ENCODE measurements at places on chromosomes 1 and 21. TPM values are rescaled to one million over a fixed set of nuclear protein-coding genes. Genes with fewer than 3 reads are reported as not detected.

DNA sequence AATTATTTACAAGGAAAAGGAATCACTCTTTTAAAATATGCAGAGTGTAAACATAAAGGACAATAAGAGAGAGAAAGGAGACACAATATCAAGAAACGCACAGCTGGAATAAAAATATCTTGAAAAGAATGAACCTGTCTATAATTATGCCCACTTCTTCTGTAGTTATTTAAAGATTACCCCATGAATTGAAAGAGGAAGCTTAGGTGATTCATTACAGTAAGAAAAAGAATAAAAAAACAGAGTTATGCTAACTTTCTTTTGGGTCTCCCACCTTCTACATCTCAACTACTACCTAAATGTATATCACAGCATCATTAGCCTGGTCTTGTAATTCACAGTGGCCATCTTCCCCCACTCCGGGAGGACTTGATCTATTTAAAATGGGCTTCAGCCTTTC is 182.1 kb downstream of the MRPL39 start:
- no peak for DNase-seq

Gene GPR52
- total RNA-seq: 2.7 TPM

GRCh38 chr1:43990271-43991199 is 864 bp upstream of the CCDC24 start:
- no peak for DNase-seq

Gene S100A14
- 0.35 TPM for total RNA-seq

GRCh38 chr1:203199816-203200571 is 13.5 kb upstream of the CHI3L1 start:
- DNase-seq: peak; percentile 62

GRCh38 chr21:38361324-38361723 is 104.5 kb downstream of the KCNJ15 start:
- DNase-seq: no peak

DNA sequence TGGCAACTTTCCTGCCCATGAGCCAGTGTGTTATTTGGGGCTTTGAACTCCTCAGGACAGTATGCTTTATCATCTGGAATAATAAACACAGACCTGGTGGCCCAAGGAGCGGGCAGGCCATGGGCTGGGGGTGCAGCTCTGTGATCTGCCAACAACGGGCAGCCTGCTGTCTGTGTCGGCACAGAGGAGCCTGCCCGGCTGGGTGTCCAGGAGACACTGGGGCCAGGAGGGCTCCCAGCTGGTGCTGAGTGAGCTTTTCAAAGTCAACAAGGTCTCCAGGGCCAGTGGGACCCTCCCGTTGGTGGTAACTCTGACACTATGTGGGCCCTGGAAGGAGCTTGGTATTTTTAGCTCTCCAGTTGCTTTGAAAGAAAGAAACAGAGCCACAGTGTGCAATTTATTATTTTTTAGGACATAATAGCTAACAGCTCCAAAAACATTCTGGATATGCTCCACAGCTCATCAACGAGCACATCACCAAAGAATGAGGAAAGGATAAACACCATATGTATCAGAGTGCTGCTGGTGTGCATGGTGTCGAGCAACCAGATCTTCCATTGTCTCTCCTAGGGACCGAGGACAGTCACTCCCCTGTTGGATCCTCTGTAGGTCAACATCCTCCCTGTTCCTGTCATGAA is 488.7 kb upstream of the USP24 start:
- DNase-seq: no peak

- DNase-seq: no peak
Measured at GRCh38 chr1:154969860-154970452, 591 bp downstream of the SHC1 start.

GRCh38 chr1:151756291-151756690 is 7.0 kb downstream of the MRPL9 start:
- no peak for DNase-seq

- DNase-seq: no peak
Measured at GRCh38 chr1:84834419-84835064, 58.5 kb downstream of the LPAR3 start.

DNA sequence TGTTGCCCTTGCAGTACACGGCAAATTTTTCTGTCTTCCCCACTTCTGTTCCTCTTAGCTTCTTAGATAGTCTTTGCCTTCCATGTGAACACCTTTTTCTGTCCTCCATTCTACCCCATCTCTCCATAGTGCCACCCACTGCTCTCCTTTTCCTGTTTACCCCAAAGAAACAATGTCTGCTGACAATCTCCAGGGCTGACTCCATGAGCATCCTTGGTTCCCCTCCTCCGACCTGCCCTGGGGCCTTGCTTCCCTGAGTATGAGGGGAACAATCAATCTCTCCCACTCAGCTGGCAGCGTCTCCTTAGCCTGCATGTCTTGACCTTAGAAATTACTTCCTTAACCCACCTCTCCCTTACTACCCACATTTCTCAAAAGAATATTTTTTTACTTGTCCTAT is 12.3 kb upstream of the MYBPHL start:
- DNase-seq: no peak

- no peak for DNase-seq
Measured at GRCh38 chr1:39098546-39099250, 72.5 kb downstream of the NDUFS5 start.

Gene MAN1C1
- total RNA-seq: 21.9 TPM

Gene MAN1A2
- 40.9 TPM for total RNA-seq

GRCh38 chr1:209869291-209870149 is 41.7 kb downstream of the UTP25 start:
- DNase-seq: no peak

Gene ARHGEF11
- total RNA-seq: 37.7 TPM

- no peak for DNase-seq
Measured at GRCh38 chr21:42423197-42423675, 19.5 kb downstream of the UBASH3A start.

Gene NBPF4
- total RNA-seq: not detected

Gene PHF13
- 13.3 TPM for total RNA-seq

GRCh38 chr1:233090746-233091494 is 140.5 kb downstream of the NTPCR start:
- DNase-seq: no peak

DNA sequence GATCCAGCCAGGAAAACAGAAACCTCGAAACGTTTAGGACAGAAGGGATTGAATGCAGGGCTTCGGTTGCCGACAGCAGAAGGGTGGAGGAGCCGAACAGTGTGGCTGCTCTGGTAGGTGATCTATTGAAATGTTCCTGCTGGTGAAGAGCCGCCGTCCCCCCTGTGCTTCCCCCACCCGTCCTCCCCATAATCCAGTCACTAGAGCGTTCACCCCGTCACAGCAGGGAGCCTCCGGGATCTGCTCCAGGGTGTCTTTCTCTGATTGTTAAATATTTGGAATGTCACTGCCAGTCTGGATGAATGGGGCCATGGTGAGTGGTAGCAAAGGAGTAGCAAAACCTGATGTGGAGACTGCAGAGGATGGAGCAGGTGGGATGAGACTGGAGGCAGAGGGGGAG is 255.1 kb upstream of the CSF3R start:
- DNase-seq: no peak

DNA sequence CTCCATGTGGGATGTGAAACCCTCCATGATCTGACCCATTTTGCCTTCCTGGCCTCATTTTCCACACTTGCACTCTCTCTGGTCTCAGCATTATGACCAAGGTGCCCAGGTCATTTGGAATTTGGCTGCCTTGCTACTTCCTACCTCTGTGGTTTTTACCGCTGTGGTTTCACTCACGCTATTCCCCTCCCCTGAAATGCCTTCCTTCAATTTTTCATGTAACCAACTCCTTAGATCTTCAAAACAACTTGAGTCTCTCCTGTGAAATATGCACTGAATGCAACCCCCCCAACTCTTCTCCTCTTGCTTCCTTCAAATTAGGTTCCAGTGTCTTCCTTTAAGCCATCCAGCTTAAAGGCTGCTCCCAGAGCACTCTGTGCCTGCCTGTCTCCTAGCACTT is 50.1 kb downstream of the PHC2 start:
- no peak for DNase-seq

- no peak for DNase-seq
Measured at GRCh38 chr1:212858461-212859265, 588 bp downstream of the FLVCR1 start.

DNA sequence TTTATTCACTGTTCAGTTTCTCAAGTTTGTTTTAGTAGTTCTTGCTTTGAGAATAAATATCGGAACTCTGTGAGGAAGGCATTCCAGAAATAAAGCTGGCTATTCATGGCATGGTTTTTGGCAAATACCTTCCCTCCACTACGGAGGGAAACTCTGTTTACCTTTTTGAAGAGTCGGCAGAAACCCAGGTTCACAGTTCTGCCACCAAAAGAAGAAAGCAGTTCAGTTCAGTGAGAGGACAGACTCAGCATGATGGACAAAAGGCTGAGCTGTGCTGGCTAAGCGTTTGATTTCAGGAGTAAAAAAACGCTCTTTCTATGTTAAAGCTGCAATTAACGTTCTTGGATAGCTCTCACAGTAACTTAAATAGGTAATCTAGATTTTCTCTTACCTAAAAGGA is 42.4 kb downstream of the CNN3 start:
- DNase-seq: no peak

Gene LIX1L
- 26.6 TPM for total RNA-seq

DNA sequence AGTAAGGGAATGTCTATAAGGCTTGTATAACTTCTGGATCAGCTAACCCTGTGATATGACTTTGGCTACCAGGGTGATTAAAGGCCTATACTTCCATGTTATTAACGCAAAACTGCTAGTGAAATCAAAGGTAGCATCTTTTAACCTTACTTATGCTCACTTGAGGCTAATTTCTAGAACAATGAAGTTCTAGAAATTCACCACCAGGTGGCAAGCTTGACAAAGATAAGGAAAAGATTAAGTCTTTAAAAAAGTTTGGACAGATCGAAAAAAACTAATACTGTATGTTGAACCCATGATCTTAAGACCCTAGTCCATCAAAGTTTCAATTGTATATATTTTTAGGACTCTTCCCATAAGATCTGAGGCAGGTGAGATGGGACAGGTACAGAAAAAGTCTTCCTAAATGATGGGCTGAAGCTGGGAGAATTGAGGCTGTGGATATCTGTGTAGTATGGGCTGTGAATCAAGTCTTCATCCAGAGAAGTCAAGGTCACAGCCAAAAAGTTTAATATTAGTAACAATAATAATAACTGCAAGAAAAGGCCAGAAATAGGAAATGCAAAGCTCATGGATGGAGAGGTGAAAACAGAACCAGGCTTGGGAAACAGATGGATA is 18.8 kb downstream of the KYAT3 start:
- DNase-seq: no peak

Gene KIF26B
- total RNA-seq: 0.32 TPM

Gene SPEN
- 92.0 TPM for total RNA-seq

Gene RORC
- 0.10 TPM for total RNA-seq

Gene KTI12
- 9.7 TPM for total RNA-seq

Gene WDR64
- not detected for total RNA-seq

Gene PALMD
- 212 TPM for total RNA-seq

Gene PRKCZ
- total RNA-seq: 1.4 TPM

Gene FAM151A
- total RNA-seq: 0.84 TPM

DNA sequence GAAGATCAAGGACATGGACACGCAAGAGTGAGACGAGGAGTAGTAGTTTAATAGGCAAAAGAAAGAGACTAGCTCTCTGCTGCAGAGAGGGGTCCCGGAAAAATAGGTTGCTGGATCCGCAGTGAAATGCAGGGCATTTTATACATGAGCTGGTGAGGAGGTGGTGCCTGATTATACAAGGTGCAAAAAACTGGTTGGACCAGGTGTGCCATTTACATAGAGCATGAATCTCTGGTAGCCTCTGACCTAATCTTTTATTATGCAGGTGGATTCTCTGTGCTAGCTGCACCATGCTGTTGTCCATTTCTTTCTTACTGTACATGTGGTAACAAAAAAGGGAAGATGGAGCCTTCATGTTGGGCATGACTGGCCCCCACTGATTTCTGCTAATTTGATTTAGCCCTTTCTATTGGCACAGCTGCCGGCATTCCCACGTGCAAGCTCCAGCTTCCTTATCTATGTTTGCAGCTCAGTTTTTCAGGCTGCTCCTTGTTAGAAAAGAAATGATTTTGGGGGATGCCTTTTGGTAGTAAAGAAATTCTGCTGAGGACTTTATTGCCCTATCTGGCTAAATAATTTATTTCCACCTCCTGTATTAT is 548.1 kb downstream of the BRINP3 start:
- no peak for DNase-seq

DNA sequence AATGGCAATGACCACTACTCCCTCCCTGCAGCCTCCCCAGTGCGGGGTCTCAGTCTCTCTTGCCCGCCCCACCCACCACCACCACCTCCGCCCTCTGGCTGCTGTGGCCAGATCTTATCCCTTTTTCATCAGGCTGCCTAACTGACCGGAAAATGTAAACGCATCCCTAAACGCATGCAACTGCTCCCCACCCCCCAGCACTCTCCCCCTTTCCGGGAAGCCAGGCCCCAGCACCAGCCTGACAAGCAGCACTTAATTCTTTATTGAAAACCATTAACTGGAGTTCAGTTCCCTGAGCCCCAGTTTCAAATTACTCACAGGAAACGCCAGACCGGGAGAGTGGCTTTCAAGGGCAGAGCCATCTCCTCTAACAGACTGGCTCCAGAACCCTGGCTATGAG is 147.7 kb downstream of the DMRTA2 start:
- no peak for DNase-seq

Gene SPRR3
- not detected for total RNA-seq

DNA sequence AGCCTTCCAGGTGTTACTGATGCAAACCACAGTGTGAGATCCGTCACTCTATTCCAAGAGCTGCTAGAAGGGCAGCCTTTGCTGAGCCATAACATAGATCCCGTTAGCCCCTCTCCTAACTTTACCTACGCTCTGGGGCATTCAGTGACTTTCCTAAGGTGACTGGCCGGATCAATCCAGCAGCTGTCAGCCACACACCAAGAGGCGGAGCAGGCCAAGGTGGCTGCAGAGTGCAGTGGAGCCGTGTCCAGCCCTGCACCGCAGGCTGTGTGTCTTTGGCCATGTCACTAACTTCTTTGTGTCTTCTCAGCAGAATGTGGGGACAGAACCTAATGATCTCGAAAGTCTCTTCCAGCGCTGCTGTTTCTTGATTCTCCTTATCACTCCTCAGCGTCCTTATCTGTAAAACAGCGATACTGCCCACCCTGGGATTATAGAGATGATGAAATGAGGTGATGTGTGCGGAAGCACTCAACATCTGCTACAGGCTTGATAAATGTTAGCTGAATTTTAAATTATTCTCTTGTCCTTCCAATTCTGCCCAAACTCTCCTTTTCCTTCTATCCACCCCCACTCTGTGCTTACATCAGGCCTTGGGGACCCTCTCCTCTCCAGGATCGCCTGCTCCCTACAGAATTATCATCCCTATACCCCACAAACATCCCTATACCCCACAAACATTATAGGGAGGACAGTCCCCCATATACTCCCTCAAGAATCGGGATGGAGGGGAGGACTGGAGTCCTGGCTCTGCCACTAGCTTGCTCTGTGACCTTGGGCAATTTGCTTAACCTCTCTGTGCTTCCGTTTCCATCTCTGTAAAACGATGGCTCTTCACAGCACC is 25.8 kb upstream of the LRRN2 start:
- DNase-seq: peak; percentile 49

DNA sequence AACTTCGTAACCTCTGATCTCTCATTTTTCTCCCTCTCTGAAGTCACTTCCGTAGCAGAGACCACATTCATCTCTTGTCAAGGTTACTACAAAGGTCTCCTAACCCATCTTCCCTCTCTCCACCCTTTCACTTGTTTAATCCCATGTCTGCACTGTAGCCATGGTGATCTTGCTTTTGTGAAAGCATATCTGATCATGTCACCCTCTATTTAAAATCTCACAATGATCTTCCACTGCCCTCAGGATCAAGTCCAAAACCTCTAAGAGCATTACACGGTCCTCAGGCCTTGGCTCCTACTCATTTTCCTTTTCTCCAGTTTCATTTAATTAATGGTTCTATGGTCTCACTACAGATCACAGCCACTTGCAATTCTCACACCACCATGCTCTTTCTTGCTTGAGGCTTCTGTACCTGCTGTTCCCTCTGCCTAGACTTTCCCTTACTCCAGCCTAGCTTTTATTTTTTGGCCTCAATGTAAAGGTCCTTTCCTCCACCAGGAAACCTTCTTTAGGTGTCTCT is 12.1 kb downstream of the ARHGEF11 start:
- DNase-seq: no peak
